Activated T-helper 9 cell treated with anti-CD3 and anti-CD28 coated beads, Interleukin-2, amount 50 U/mL, for 16 hours (primary cell): ENCODE measurements at places on chromosomes 7 and 10.

- DNase-seq = no peak
Observed at GRCh38 chr7:152541892-152542291, 106.1 kb upstream of the KMT2C start.

GRCh38 chr7:158351051-158351450 lies 236.6 kb downstream of the PTPRN2 start:
- DNase-seq = no peak

DNA sequence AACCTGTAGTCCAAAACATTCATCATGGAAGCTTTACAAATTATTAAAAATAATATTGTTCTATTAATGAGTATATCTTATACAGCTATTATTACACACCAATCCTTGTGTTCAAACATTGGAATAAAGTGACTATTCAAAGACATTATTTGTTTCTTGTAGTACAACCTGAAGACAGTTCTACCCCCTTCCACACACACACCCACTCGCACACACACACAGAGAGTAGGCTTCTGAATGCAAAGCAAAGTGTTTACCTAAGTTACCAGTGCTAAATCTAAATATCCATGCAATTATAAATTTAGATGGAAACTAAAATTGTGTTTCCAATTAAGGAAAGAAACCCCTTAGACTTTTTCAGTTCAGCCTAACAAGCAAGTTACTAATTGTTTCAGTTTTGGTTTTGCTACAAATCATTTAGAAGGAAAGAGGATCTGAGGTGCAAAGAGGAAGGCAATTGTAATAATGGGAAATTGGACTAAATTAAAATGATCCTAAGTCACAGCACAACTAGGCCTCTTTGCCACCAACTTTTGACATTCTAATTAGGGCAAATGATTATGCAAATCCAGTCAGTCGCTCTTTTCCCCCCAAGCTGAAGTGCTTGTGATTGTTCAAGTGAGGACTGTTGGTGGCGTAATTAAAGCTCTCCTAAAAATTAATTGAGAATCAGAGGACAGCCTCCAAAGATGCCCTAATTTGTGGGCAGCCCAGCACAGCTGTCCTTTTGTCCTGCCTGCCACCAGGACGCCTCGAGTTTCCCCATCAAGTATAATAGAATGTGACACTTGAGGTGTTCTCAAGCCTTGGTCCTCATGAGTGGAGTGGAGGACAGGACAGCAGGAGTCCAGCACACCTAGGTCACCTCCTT lies 19.9 kb upstream of the ATOH7 start:
- DNase-seq = no peak

GRCh38 chr10:58797356-58797755 lies 284.7 kb downstream of the BICC1 start:
- no peak for DNase-seq

DNA sequence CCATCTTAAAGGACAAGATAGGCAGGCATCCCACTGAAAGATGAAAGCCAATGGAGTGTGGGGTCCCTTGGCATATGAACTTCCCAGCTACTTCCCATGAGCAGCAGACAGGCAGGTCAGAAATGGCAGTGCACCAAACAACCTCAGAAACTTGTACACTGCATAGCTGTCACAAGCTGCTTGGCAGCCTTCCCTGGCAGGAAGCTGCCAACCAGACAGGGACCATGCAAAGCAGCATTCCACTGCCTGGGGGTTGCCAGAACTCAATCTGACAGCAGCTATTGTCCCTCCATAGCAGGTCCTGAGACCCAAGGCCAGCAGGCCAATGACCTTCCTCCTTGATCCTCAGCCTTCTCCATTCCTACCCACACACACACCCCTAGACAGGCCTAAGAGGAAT lies 139.5 kb downstream of the PLCE1 start:
- no peak for DNase-seq

- DNase-seq = no peak
Observed at GRCh38 chr7:101882595-101883564, 65.5 kb downstream of the CUX1 start.
